Naive thymus-derived CD4-positive, alpha-beta T cell (primary cell): ENCODE measurements at places on chromosomes 11 and 22. TPM values are rescaled to one million over a fixed set of nuclear protein-coding genes. Genes with fewer than 3 reads are reported as not detected.

- H3K27ac ChIP-seq = no peak overlapping the region
- no peaks in the 10 kb centered on the region for H3K27me3 ChIP-seq
- H3K4me3 ChIP-seq = no peak overlapping the region
Measured at GRCh38 chr11:13680501-13681264, 12.2 kb downstream of the FAR1 start.

DNA sequence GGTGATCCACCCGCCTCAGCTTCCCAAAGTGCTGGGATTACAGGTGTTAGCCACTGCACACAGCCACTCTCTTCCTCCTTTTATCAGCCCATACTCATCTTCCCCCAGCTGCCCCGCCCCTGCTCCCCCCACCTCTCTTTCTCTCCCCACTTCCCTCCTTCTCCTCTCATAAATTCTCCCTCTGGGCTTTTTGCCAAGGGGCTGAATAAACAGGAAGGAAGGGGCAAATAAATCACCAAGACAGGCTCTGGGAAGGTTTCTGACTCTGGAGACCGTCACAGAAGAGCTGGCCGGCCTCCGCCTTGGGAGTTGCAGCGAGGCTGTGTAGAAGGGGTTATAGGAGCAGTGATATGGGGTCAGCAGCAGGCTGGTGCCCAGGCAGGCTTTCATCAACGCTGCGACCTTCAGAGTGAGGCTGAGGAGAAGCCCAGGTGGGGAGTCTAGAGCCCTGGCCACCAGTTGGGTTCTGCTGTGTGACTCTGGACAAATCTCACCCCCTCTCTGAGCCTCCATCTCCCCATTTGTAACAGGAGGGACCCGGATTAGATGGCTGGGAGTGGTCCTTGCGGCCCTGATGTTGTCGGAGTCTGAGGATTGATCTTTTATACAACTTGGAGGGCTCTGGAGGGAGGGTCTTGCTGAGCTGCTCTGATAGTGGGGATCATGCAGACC is 62.6 kb upstream of the RASD2 start:
- no peak overlapping the region for H3K27ac ChIP-seq
- H3K4me3 ChIP-seq = no peak overlapping the region
- no peak for DNase-seq
- H3K27me3 ChIP-seq = no peaks in the 10 kb centered on the region

The ACRV1 gene
- not detected in 2 replicates for total RNA-seq

DNA sequence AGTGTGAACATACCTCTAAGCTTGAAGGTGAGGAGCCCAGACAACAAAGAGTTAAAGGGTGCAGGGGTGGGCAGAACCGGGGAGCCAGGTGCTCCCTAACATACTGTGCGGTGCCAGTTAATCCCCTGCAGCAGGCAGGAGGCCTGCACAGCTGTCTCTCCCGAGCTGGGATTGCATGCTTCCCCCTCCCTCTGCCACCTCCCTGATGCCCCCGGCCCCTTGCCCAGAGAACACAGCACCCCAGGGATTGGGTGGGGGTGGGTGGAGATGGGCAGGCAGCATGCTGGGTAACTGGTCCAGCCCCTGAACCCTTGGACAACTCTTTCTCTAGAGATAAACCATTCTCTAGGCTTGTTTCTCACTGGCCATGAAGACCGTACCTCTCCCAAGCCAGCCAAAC is 67.7 kb upstream of the MYOD1 start:
- H3K27me3 ChIP-seq = peaks cover 2% of the 10 kb centered on the region
- no peaks in the 10 kb centered on the region for H3K36me3 ChIP-seq
- H3K4me3 ChIP-seq = no peak overlapping the region
- DNase-seq = no peak

DNA sequence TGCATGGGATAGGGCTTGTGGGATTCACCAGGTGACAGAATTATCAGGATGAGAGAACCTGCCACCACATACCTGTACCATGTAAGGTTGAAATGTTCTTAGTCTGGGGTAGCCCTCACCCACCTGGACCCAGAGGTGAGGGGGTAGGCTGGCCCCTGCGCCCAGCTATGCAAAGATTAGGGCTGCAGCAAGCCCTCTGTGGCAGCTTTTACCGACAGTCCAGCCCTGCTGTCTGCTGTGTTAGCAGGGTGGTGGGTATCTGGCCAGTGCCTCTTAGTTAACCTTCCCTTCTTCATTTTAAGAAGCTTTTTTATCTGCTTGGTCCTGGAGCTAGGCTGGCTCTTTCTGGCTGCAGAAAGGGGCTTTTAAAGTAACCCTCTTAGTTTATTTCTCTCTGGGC is 13.9 kb downstream of the INSC start:
- H3K36me3 ChIP-seq = no peaks in the 10 kb centered on the region
- H3K4me1 ChIP-seq = no peaks in the 10 kb centered on the region
- no peaks in the 10 kb centered on the region for H3K27me3 ChIP-seq
- H3K4me3 ChIP-seq = no peak overlapping the region

DNA sequence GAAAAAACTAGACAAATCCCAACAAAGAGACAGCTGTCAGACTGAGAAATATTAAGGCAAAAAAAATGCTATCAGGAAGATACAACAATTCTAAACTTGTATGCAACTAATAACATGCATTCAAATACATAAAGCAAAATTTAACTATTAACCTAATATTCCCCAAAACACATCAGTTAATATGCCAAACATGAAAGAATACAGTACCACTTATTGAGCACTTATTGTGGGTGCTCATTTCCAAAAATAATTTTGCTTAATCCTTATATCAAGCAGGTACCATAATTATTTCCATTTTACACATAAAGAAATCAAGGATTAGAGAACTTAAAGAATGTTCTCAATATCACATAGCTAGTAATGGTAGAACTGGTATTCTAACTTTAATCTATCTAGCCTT is 67.7 kb upstream of the HMGXB4 start:
- no peaks in the 10 kb centered on the region for H3K36me3 ChIP-seq
- no peaks in the 10 kb centered on the region for H3K27me3 ChIP-seq

DNA sequence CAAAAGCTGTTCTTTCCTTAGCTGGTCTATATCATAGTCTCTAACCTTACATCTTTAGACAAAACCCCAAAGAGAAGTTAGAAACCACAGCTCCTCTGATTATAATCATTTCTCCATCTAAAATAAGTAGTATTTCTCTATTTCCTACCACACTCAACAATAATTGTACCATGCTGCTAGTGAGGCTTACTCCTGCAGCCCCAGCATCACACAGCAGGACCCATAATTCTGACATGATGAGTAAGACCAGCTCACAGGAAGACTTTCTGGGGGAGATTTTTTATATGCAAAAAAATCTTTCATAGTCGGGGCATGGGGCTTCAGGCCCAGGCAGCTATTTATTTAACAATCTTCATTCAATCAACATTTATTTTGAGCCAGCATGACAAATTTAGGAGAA is 441.6 kb downstream of the DYNC2H1 start:
- no peak overlapping the region for H3K4me3 ChIP-seq
- no peaks in the 10 kb centered on the region for H3K4me1 ChIP-seq

The MYEOV gene
- 0.32 TPM for total RNA-seq

The POLR2F gene
- 45.9 TPM for total RNA-seq

DNA sequence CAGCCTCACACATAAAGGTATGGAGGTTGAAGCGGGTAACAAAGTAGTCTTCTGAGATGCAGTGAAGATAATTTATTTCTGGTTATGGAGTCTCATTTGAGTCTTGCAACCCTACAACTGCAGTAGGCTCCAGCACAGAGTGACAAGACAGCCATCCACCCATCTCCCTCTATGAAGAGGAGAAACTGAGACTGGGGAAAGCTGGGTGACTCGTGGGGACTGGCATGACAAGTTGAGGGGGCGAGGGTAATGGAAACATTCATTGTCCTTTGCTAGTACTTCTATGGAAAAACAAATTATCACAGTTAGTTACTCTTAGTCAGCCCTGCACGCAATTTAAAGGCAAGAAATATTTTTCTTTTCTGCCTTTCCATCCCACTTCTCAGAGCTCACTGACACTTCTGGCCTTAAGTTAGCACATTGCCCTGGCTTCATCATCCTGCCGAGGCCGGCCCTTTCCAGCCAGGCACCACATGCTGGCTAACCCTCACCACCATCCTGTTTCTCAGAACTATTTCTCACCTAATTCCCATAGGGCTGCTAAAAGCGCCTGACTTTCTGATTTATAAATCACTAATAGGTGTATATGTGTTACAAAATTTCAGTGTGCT is 361.1 kb downstream of the ETS1 start:
- no peaks in the 10 kb centered on the region for H3K4me1 ChIP-seq
- H3K27me3 ChIP-seq = no peaks in the 10 kb centered on the region
- H3K36me3 ChIP-seq = no peaks in the 10 kb centered on the region
- no peak overlapping the region for H3K27ac ChIP-seq

The SCGB1C1 gene
- total RNA-seq = not detected

- H3K36me3 ChIP-seq = no peaks in the 10 kb centered on the region
- H3K27ac ChIP-seq = no peak overlapping the region
- no peak for DNase-seq
- H3K27me3 ChIP-seq = no peaks in the 10 kb centered on the region
- H3K4me3 ChIP-seq = no peak overlapping the region
- no peaks in the 10 kb centered on the region for H3K4me1 ChIP-seq
Measured at GRCh38 chr11:132056689-132057088, 686.3 kb downstream of the NTM start.

- no peak overlapping the region for H3K27ac ChIP-seq
- no peaks in the 10 kb centered on the region for H3K36me3 ChIP-seq
- H3K4me1 ChIP-seq = peaks cover 3% of the 10 kb centered on the region
- DNase-seq = no peak
- H3K27me3 ChIP-seq = peaks cover 4% of the 10 kb centered on the region
Measured at GRCh38 chr11:62931499-62932278, 10.5 kb upstream of the CHRM1 start.

DNA sequence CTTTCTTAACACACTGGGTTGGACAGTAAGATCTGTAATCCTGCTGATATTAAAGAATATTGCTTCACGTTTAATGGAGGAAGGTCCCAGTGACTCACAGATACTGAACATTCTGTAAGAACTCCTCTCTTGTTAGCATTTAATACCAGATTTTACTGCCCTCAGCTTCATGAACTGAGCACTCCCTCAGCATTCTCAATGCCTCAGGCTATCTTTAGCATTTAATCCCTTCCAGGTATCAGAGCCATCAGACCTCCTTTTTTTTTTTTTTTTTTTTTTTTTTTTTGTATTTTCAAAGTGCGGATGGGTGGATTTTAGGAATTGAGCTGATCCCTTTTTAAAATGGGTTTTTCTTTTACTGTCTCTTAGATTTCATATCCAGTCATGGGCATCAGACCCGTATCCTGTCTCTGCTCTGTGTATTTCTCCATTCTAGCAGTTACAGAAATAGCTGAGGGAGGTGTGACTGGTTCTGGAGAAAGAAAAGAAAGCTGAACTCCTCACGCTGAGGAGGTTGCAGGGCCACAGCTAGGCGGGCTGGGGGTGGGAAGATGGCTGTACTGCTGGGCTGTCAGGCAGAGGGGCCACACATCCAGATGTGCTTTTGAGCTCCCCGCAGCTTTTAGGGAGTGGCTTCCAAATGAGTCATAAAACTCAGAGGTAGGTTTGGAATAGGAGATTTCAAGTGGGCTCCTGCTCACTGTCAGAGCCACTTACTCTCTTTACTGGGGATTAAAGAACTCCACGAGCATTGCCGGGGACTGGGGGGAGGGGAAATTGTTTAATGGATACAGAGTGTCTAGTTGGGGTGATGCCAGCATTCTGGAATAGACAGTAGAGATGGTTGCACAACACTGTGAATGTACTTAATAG is 97.0 kb downstream of the SYT9 start:
- no peak for DNase-seq
- no peaks in the 10 kb centered on the region for H3K36me3 ChIP-seq
- H3K27ac ChIP-seq = no peak overlapping the region

The OR10A5 gene
- total RNA-seq = not detected

- H3K27ac ChIP-seq = no peak overlapping the region
- no peaks in the 10 kb centered on the region for H3K27me3 ChIP-seq
- no peaks in the 10 kb centered on the region for H3K4me1 ChIP-seq
- DNase-seq = no peak
- H3K4me3 ChIP-seq = no peak overlapping the region
Measured at GRCh38 chr22:22372086-22372485, 127.5 kb downstream of the VPREB1 start.

GRCh38 chr11:87076260-87076783 is 38.6 kb downstream of the TMEM135 start:
- peaks cover 9% of the 10 kb centered on the region for H3K36me3 ChIP-seq
- no peaks in the 10 kb centered on the region for H3K4me1 ChIP-seq
- no peak for DNase-seq
- H3K4me3 ChIP-seq = no peak overlapping the region

The C11orf52 gene
- total RNA-seq = not detected in 2 replicates

The EMID1 gene
- total RNA-seq = not detected

GRCh38 chr11:128723531-128723930 is 29.7 kb downstream of the FLI1 start:
- H3K4me1 ChIP-seq = peaks cover 98% of the 10 kb centered on the region
- no peak overlapping the region for H3K4me3 ChIP-seq
- no peak overlapping the region for H3K27ac ChIP-seq
- H3K27me3 ChIP-seq = no peaks in the 10 kb centered on the region

The C22orf31 gene
- total RNA-seq = not detected

The LAMTOR1 gene
- 69.7 TPM for total RNA-seq

DNA sequence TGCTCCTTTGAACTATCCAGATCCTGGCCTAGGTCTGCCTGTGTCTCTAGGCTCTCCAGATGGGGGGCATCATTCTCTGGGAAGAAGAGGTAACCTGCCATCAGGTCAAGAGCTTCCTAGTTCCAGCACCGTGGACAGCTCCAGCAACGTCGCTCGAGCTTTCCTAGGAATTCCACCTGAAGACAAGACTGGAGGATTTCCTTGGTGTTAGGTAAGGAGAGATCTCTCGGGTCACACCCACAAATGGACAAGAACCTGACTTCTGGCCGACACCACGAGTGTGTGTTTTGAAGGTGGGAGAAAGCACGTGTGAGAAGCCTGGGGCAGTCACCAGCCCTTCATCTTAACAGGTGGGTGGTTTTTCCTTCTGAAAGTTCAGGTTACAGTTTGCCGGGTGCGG is 1.2 kb downstream of the PRG3 start:
- H3K4me1 ChIP-seq = no peaks in the 10 kb centered on the region
- H3K4me3 ChIP-seq = no peak overlapping the region
- H3K36me3 ChIP-seq = no peaks in the 10 kb centered on the region
- no peak for DNase-seq

The MIAT gene
- total RNA-seq = 152 and 156 TPM in 2 replicates

The OR8D4 gene
- not detected in 2 replicates for total RNA-seq

The TBX10 gene
- total RNA-seq = not detected

The WBP2NL gene
- 5.7 TPM for total RNA-seq
